Left ventricle myocardium superior (tissue), 1 donor: ENCODE measurements at places on chromosomes 7 and 10.
A peak's percentile ranks its signal among the peaks of the same experiment; 100 is the strongest.

DNA sequence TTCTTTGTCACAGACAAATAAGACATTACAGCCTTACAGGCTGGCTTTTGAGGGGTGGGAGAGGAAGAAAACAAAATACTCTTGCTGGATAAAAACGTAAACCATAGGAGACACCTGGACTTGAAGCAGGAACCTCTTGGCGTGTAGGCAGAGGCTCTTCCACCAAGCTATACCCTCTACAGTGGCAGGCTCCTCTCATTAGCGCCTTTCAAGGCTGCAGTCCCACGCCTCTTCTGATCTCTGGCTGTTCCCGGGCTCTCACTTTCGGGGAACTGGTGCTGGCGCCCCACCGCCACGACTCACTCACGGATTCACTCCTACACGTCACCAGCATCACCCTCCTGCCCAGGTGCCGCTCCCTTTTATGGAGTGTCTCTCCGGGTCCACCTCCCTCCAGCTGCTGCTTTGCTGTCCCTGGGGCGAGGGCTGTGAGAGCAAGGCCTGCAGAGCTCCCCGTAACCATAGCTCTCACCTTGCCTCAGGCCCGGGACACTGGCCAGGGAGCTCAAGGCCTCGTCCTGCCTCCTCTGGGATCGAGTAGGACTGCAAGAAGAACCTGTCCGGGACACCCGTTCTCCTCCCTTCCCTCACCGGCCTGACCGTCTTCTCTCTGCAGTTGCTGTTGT is 62.6 kb downstream of the ZNF777 start:
- no peak for DNase-seq

DNA sequence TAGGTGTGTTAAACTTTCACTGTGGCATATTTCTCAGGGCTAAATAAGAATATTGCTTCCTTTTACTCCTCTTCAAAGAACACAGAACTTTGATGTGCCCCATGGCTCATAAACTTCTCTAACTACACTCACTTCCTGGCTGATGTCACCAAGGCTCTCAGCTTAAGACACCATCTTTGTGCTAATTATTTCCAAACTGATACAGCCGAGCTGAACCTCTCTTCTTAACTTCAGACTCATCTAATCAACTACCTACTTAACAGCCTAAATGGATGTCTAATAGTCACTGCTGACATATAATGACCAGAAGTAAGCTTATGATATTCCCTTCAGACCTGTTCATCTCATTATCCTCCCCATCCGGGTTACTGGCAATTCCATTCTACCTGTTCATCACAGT is 3.6 kb downstream of the C10orf67 start:
- no peak for DNase-seq

GRCh38 chr7:157973971-157974677 is 613.5 kb downstream of the PTPRN2 start:
- DNase-seq: no peak

DNA sequence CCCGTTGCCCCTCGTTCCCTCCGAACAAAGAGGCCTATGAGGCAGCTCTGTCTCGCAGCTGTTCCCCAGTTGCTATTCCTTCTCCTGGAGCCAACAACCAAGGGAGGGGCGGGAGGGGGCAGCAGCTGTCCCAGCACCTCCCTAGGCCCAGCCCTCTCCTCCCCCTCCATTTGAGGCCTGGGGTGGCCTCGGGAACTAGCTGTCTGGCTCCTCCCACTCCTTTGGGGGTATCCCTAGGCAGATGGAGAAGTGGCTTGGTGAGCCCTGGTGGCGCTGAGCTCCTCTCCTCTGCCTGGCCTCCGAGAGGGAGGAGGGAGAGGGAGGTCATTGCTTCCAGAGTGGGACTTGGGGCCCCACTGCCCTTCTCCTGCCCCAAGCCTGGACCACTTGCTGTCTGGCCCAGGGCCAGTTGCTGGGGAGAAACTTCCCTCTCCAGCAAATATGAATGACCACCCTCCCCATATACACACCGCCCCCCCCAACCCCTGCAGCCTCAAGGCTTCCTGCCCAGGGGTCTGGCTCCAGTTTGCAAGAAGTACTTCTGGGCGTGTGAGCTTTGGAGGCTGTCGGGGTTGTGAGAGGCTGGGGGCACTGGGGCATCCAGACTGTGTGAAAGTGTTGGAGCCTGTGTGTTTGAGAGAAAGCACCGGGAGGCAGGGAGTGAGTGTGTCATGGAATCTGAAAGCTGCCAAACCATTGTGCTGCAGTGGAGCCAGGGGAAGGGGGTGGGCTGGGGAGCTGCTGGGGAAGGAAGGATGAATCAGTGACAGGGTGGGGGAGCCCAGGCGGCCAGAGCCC is 3.1 kb downstream of the FLNC start:
- DNase-seq: peak; percentile 75

DNA sequence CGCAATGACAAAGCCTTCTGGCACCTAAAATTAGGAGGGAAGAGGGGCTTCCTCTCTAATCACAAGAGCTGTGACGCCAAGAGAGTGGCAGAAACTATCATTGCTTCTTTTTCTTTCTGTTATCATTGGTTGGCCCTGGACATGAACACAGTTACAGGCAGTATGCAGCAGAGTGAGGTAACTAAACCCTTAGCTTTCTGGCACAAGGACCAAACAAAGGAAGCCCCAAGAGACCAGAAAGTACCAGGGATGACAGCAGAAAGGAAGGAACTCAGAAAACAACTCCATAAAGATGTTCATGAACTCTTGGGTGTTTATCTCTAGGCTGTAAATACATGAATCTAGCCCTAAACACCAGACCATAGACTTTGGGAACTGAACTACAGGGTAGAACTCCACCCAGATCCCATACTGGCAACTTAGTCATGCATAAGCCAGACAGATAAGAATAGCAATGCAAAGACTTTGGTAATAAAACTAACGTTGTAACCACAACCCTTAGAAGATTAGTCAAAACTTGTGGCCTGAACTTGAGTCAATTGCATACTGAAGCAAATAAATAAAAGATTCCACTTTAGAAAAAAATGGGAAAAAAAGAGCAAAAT is 195.7 kb upstream of the PTN start:
- no peak for DNase-seq

DNA sequence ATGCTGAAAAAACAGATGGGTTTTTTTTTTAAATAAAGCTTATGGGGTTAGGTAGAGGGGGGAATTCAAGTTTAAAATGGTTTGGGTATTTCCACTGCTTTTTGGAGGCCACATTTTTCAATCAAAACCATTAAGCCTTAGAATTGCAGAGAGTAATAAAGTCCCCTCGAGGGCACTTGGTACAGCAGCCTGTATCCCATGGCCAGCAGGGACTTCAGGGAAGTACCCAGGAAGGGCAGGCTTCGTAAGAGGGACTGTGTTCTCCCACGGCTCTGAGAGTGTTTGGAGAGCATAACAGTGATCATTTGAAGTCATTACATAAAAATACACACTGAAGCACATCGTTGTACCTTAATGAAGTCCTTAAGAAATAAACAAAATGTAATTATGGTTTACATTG is 432.7 kb downstream of the DPP6 start:
- DNase-seq: no peak

DNA sequence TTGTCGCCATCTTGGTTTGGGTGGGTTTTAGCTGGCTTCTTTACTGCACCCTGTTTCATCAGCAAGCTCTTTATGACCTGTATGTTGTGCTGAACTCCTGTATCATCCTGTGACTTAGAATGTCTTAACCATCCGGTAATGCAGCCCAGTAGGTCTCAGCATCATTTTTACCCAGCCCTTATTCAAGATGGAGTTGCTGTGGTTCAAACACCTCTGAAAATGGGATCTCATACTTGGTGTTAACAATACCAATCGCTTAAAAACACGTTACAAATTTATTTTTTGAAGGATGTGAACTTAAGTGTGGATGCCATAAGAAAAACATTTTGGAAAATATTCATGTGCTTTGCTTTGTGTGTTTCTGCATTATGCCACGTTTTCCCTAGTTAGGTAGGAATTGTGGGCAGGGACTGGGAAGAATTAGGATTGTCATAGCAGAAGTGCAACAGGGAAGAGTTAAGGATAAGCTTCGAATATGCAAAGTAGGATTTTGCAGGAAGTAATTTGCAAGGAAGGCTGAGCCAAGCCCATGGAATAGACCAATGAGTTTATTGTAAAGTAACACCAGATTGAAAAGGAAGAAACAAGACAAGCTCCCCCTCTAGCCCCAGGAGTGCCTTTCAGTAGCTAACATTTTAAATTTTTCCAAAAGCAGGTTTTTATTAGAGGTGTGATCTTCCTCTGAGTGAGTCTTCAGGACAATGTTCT is 56.4 kb downstream of the PRR15 start:
- no peak for DNase-seq
